CD4-positive, alpha-beta memory T cell (primary cell): ENCODE measurements at places on chromosomes 4 and X.

DNA sequence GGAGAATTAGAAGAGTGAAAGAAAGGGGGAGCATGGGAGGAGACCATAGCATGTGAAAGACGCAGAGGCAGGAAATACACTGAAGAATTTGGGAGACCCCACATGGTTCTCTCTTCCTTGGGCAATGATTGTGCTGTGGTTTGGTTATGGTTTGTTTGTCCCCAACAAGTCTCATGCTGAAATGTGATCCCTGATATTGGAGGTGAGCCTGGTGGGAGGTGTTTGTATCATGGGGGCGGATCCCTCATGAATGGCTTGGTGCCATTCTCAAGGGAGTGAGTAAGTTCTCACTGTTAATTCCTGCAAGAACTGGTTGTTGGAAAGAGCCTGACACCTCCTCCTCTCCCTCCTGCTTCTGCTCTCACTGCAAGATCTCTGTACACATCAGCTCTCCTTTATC lies 78.6 kb upstream of the RAI2 start:
- H3K27me3 ChIP-seq = no peaks in the 10 kb centered on the region
- no peak for DNase-seq
- no peaks in the 10 kb centered on the region for H3K4me1 ChIP-seq
- no peak overlapping the region for H3K4me3 ChIP-seq
- H3K27ac ChIP-seq = no peak overlapping the region

GRCh38 chrX:57137501-57137900 lies 304 bp upstream of the SPIN2A start:
- H3K4me1 ChIP-seq = no peaks in the 10 kb centered on the region
- H3K36me3 ChIP-seq = no peaks in the 10 kb centered on the region
- no peaks in the 10 kb centered on the region for H3K27me3 ChIP-seq

DNA sequence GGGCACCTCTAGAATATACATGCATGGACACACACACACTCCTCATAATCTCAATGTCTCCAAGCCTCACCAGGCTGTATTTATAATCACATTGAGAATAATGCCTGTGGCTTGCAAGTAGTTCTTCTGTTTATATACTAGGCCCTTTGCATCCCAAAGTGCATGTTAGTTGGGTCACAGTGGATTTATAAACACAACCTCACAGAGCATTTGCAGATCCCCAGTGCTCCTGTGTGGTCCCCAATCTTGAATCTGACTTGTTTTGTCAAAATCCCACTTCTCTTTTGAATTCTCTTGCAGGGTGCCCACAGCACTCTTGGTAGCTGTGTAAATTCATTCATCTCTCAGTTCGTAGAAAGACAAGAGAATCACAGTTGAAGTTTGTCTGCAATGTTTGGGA lies 49.6 kb upstream of the PROM1 start:
- H3K27ac ChIP-seq = no peak overlapping the region
- no peaks in the 10 kb centered on the region for H3K36me3 ChIP-seq
- no peaks in the 10 kb centered on the region for H3K27me3 ChIP-seq
- H3K4me1 ChIP-seq = no peaks in the 10 kb centered on the region
- DNase-seq = no peak

- no peak overlapping the region for H3K27ac ChIP-seq
- DNase-seq = no peak
- H3K27me3 ChIP-seq = no peaks in the 10 kb centered on the region
Observed at GRCh38 chr4:126081336-126081735, 766.6 kb downstream of the FAT4 start.
